ENCODE measurements at places on chromosomes 4 and X.

DNA sequence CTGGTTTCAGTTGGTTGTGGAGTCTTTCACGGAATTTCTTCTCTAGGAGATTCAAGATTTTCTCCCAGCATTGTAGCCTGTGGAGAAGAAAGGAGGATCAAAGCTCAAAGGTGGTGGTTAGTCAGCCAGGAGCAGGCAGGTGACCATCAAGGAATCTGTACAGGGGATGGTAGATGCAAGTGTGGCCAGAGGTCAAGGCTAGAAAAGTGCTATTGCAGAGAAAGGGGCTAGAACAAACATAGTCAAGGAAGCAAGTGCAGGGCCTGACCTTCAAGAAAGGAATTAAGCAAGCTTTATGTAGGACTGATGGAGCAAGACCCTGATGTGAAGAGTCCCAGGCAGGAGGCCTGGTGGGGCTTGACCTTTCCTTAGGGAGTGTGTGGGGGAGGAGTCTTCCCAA, 16.1 kb downstream of the HADH start:
- DNase-seq: no peak

- peak; percentile 68 for DNase-seq
These were observed 141.0 kb downstream of the TSPAN5 start for GRCh38 chr4:98517218-98518021.

- DNase-seq: no peak
These were observed 180.2 kb downstream of the PALLD start for GRCh38 chr4:168677063-168677462.

DNA sequence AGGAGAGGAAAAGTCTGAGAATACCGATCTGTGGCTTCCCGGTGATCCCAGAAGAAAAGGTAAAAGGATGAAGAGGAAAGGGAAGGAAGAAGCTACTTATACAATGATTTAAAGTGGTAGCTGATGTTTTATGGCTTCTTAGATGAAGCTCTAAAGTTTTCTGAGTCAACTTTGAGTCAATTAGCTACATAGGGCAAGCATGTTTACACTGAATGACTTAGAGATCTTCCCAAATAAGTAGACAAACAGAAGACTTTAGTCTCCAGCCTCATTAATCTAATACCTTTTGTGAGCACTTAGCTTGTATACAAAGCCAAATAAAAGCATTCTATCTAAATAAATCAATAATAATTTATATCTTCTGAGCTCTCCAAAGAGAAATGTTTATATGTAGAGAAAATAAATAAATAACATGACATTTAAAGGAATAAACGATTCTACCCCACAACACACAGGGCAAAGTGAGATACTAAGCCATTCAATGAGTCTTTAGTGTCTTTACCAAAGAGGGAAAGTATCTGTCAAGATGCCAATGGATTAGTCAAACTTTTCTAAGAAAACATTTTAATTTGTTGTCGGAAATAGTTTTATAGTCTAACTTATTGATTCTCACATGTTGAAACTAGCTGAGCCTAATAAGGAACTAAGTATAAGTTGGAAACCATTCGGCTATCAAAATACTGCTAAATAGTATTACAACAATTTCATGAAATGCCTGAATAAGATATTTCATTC, 46.0 kb upstream of the TMEM184C start:
- no peak for DNase-seq

DNA sequence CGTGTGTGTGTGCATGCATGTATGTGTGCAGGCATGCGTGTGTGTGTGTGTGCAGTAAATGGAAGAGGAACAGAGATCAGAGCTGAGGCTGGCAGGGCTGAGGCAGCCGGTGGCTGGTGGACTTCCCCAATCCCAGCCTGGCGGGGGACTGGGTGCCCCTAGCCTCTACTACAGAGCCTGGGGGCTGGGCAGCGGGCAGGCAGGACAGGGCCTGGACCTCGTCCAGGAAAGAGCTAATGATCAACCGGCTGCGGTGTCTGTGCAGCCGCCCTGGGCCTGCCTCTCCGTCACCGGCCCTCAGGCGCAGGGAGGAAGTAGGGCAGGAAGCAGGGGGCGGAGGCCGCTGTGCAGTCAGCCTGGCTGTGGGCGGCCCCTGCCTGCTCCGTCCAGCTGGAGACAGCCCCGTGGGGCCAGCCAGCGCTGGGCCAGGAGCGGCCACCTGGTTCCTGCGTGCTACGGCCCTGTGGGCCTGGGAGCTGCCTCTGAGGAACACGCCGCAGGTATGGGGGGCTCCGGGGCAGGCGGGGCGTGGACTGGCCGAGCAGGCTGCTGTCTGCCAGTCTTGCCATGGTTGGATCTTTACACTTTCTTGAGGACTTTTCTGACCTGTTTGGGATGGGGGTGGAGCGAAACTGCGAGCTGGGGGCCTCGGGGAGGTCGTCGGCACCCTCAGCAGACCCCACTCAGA, at the start of gene SH3TC1:
TSS of gene SH3TC1 (plus strand) at position 385 of the 688 bp plus-strand sequence. CDS start 5,905 bp downstream, outside the sequence.
- peak; percentile 65 for DNase-seq

Data from fibroblast of skin of abdomen (primary cell).